ENCODE measurements at places on chromosomes 6 and 20.

GRCh38 chr6:96547654-96548053 lies 15.3 kb upstream of the FHL5 start:
- H3K36me3 ChIP-seq = peaks cover 100% of the 10 kb centered on the region
- no peaks in the 10 kb centered on the region for H3K4me1 ChIP-seq
- no peak overlapping the region for H3K4me3 ChIP-seq
- H3K27ac ChIP-seq = no peak overlapping the region
- no peak for ATAC-seq
- H3K27me3 ChIP-seq = no peaks in the 10 kb centered on the region

- H3K27ac ChIP-seq = peak overlapping the region; percentile 96
- ATAC-seq = peak; percentile 52
- peak overlapping the region; percentile 21 for H3K4me3 ChIP-seq
- H3K36me3 ChIP-seq = peaks cover 12% of the 10 kb centered on the region
- no peaks in the 10 kb centered on the region for H3K27me3 ChIP-seq
- H3K4me1 ChIP-seq = peaks cover 99% of the 10 kb centered on the region
Measured at GRCh38 chr20:17594443-17594842, 24.6 kb downstream of the DSTN start.

DNA sequence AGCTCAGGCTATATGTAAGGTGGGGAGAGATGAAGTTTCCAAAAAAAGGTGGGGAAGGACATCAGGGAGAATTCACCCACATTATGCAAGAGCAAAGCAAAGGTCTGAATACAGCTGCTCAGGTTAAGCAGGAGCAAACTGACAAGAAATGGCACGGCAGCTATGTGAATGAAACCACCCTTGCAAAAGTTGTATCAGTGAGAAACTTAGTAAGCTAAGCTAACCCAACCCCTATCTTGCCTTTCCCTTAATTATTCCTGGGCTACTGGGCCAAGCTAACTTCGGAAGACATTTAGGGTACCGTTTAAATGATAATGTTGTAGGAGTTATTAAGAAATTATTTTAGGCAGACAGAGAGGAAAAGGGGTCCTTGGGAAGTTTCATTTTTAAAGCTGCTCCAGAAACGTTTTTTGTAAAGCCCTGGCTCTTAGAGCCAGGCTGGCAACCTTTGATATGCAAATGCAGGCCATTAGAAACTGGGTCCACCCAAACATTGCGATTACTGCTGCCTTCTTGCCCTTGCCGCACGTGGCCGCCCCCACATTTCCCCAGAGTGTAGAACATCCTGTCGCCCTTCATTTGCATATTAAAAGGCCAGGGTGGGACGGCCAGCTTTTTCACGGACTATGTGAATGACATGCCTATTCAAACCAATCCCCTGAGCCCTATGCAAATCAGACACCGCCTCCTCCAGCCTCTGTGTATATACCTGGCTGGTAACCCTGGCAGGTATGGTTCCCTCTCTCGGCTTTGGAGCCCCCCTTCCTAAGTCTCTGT lies 60.5 kb upstream of the SAMD5 start:
- H3K4me1 ChIP-seq = no peaks in the 10 kb centered on the region
- no peak overlapping the region for H3K27ac ChIP-seq
- H3K36me3 ChIP-seq = no peaks in the 10 kb centered on the region
- peaks cover 15% of the 10 kb centered on the region for H3K27me3 ChIP-seq
- H3K4me3 ChIP-seq = no peak overlapping the region

GRCh38 chr6:70797625-70798024 lies 129.9 kb downstream of the SMAP1 start:
- no peak for ATAC-seq
- H3K27ac ChIP-seq = no peak overlapping the region
- no peak overlapping the region for H3K4me3 ChIP-seq
- no peaks in the 10 kb centered on the region for H3K27me3 ChIP-seq
- no peaks in the 10 kb centered on the region for H3K36me3 ChIP-seq

GRCh38 chr6:164749221-164750064 lies 560.0 kb downstream of the C6orf118 start:
- H3K36me3 ChIP-seq = no peaks in the 10 kb centered on the region
- H3K4me3 ChIP-seq = no peak overlapping the region
- H3K27ac ChIP-seq = no peak overlapping the region
- H3K4me1 ChIP-seq = peaks cover 12% of the 10 kb centered on the region

- ATAC-seq = no peak
- no peak overlapping the region for H3K27ac ChIP-seq
- no peaks in the 10 kb centered on the region for H3K4me1 ChIP-seq
- H3K27me3 ChIP-seq = no peaks in the 10 kb centered on the region
- no peak overlapping the region for H3K4me3 ChIP-seq
- peaks cover 11% of the 10 kb centered on the region for H3K36me3 ChIP-seq
Measured at GRCh38 chr6:2412731-2413130, 167.3 kb upstream of the GMDS start.

DNA sequence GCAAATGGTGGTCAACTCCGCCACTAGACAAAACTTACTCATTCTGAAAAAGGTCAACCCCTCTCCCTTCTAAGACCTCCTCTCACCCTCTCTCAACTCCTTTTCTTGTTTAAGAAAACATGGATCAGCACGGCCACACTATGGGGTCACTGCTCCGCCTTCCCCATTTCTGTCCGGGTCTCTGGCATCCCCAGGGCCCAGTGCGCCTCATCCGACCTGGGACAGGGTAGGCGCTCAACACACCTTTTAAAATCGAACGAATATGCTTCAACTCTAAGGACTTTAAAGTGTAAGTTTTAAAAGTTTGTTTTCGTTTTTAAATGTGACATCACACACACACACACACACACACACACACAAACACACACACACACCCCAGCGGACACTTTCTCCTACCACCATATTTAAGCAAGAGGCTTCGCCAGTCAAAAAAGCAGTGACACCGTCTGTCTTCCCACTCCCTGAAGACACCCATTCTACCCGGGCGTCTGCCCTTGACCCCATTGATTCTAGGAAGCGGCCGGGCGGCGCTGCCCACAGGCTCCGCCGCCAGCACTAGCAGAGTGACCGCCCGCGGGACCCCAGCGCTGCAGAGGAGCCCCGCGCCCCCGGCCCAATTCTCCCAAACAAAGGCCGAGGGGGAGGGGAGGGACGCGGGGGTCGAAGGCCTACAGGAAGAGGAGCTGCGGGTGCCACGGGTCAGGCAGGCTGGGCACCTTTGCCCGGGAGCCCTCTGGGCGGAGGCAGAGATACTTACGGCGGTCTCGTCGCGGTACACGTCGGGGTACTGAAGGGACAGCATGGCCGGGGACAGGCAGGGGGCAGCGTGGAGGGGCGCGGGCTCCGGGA lies 568 bp downstream of the PREP start:
- H3K27me3 ChIP-seq = no peaks in the 10 kb centered on the region
- ATAC-seq = no peak
- H3K36me3 ChIP-seq = peaks cover under 1% of the 10 kb centered on the region
- peak overlapping the region; percentile 90 for H3K27ac ChIP-seq
- H3K4me3 ChIP-seq = peak overlapping the region; percentile 92

Measured in gastroesophageal sphincter (tissue), 4 donors.